Mucosa of descending colon (tissue), 3 donors: ENCODE measurements at places on chromosomes 11 and 22.

- no peak for DNase-seq
Measured at GRCh38 chr22:49446759-49447710, 380.6 kb downstream of the BRD1 start.

DNA sequence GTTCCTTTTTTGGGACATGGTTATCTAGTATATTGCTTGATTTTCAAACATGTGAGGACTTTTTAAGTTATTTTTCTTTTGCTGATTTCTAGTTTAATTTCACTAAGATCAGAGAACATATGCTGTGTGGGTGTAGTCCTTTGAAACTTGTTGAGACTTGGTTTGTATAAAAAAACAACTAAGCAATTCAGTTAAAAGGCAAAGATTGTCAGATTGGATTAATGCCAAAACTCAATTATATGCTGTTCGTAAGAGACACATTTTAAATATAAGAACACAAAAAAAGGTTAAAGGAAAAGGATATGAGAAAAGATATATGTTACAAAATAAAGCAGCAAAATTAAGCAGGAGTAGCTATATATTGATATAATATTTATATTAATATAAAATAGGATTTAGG lies 17.8 kb upstream of the RRM1 start:
- no peak for DNase-seq

GRCh38 chr11:117585631-117586030 lies 211.4 kb downstream of the DSCAML1 start:
- DNase-seq: no peak

GRCh38 chr22:42716221-42716620 lies 4.4 kb downstream of the A4GALT start:
- no peak for DNase-seq

- no peak for DNase-seq
Measured at GRCh38 chr11:32343325-32344008, 91.9 kb downstream of the WT1 start.

- peak; percentile 99 for DNase-seq
Measured at GRCh38 chr11:62709247-62710000, 1.9 kb downstream of the GNG3 start.

DNA sequence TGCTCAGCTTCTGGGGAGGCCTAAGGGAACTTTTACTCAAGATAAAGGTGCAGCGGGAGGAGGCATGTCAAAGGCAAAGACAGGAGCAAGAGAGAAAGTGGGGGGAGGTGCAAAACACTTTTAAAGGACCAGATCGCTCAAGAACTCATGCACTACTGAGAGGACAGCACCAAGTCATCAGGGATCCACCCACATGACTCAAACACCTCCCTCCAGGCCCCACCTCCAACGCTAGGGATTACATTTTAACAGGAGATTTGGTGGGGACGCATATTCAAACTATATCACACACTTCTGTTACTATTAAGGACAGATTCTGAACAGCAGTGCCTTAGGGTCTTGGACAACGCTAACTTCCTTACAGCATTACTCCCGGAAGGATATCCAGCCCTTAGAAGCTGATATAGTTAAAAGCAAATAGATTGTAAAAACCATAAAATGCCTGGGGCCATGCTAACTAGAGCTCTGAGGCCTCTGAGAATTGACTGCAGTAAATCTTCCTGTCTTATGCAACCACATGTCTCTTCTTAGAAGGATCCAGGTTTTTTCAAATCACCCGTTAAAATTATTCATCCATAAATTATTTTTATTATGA lies 16.7 kb upstream of the ZC3H12C start:
- peak; percentile 53 for DNase-seq

- DNase-seq: peak; percentile 60
Measured at GRCh38 chr11:116808262-116809175, 14.6 kb downstream of the APOA4 start.

DNA sequence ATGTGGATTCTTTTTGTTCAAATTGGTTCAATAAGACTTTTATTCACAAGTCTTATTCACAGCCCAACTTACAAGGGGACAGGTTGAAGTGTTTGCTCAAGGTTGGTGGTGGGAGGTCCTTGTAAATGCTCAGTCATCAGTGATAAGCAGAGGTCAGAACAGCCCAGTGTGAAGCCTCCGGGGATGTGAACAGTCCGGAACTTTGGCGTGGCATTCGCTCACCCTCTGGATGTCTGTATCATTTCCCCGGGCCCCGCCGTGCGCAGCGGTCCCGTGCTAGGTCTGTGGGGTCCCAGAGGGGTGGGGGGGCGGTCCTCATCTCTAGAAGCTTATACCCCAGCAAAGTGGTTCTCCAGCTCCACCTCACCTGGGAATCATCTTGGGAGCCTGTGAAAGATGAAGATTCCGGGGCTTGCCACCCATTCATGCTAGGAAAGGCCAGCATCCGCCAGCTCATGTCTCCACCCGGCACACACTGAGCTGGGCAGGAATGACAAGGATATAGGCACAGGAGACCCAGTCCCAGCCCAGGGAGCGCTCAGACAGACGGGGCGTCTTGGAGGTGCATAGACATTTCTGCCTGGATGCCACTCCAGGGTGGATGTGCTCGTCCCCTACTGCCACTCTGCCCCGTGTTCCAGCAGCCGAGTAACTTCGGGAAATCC lies 327.5 kb downstream of the TBC1D22A start:
- DNase-seq: no peak

DNA sequence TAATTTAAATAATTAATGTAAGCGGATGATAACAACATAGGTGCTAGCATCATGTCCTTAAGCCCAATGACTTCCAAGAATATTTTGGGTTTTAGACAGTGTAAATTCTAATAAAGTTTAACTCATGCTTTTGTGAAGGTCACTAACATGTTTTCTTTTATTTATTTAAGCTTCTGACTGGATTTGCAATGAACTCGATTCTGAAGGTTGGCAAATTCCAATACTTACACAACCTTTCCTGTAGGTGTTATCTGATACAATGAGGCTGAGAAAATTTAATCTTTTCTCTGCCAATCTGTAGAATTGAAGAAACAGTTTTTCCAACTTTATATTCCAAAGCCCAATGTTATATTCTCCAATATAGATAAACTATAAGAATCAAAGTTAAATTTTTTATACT lies 311.3 kb downstream of the LUZP2 start:
- no peak for DNase-seq

GRCh38 chr11:15874704-15875103 lies 481.6 kb downstream of the SOX6 start:
- DNase-seq: no peak

DNA sequence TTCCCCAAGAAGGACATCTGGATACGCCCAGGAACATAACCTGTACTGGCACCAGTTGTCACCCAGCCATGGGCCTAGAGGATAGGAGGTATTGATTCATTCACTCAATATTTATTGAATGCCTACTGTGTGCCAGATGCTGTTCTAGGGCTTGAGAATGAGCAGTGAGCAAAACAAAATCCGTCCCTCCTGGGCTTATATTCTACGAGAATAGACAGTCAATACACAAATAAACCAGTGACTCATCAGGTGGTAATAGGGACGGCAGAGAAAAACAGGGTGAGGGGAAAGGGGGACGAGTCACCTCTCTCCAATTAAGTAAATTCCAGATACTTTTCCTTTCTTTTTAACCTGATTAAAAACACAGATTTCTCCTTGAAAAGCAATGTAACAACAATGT lies 103.5 kb downstream of the MICAL2 start:
- no peak for DNase-seq

DNA sequence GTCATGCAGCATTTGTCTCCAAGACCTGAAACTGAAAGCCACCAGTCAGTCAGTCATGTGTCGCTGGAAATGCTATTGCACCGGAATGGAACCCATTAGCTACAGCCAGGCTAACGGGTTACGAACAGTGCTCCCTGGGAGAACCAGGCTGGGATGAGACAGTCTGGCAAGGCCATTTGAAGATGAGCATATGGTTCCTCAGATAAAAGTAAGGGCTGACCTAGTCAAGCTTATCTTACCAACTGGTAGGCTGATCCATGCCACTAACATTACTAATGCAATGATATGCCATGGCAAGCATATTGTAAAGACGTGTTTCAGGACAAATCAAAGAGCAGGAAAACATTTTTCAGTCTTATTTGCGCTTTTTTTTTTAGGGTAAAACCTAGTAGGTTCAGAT lies 28.4 kb downstream of the NAP1L4 start:
- no peak for DNase-seq

DNA sequence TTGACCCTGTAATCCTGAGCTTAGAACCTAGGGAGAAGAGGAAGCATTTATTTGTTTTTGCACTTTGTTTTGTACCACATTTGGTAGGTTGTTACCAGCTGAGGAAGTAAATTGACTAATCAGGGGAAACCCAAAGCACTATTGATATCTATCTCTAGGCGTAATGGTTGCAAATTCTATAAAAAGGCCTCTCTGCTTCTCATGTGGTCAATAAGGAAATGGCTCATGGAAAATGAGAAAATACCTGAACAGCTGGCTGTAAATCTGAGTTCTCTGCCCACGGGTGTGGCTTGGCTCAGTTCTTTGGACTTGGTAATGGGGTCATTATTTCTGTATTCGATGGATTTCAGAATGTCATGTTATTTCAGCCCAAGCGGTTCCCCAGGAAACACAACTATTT lies 42.4 kb downstream of the BARX2 start:
- no peak for DNase-seq

- no peak for DNase-seq
Measured at GRCh38 chr22:19717181-19717580, 2.9 kb downstream of the SEPTIN5 start.

DNA sequence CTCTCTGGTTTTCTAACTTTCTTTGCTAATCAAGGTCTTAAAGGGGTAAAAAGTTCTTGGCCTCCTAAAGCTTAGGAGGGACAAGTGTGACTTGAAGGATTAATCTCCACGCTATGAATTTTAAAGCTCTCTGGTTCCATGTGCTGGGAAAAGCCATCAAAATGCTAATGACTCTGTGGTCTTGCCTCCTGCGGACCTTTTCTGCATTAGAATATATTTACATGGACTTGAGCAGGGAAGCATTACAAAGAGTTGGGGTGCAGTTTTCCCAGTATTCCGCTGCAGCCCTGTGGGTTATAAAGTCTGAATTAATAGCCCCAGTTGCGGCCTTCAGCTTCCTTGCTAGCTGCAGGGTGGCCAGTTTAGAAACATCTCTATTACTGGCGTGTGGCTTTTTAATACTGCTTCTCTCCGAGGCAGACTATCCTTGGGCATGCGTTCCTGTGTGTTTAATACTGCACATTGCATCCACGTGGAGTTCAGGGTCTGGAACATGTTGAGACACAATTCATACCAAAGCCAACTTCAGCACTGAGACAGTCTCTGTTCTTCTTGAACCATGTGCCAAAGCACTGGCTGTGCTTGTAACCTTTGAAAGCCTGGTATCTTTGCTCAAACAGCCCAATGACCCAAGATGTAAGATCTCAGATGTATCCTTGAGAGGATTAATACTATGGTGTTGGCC lies 27.3 kb downstream of the TSPAN18 start:
- no peak for DNase-seq

DNA sequence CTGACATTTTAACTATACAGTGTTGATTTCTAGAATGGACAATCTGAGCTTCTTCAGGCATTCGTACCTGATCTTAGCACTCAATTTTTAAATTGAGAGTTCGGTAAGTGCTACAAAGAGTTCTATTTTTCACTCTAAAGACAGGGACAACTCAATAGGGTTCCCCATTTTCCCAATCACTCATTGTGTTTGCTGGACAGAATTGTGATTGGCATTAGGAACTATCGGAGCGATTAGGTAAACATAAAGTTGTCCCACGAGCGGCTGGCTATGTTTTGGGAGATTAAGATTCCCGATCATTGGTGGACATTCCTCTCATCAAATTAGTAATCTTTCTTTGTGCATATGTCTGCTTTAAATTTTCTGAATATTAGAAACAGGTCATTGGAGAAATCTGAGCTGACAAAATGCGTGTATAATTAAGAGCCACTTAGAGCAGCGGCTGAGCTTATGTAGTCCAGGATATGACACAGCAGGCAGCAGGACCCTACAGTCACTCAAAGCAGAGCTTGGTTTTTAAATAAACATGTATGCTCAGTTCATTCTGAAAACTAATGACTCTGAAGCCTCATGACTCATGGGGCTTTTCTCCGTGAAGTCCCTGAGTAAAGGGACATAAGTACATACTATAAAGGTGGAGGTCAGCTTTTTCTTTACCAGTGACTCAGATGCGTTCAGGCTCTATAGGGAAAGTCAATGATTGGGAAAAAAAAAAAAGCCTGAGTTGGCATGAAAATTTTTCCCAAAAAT lies 109.4 kb downstream of the GRIA4 start:
- no peak for DNase-seq

DNA sequence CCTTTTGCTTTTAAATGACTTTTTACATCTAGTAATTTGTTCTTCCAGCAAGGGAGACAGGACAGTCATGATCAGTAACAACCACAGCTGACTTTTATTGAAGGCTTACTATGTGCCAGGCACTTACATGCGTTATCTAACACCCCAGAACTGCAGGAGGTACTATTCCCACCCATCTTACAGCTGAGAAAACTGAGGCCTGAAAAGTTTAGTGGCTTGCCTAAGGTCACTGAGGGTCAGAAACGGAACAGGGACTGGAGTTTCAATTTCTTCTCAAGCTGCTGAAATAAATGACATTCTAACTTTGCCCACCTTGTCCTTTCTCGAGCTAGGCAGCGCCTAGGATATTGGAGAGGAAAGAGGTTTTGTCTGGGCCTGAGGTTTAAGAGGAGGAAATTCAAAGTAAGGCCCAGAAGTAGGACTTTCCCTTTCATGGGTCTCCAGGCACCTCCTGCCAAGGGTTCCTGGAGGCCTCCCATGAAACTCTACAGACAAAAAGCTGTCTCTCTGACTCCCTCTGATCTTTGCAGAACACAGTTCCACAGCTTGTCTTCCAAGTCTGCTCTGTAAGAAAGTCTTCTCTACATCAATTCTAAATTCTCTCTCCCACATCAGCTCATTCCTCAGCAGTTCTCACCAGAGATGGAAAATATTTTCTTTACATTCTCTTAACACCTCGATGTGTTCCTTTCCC lies 102.2 kb downstream of the NAT10 start:
- no peak for DNase-seq

GRCh38 chr11:6419009-6419631 lies at the start of gene APBB1:
APBB1 (minus strand) TSS chr11:6419094; CDS start chr11:6411347, 7,747 bp downstream.
- DNase-seq: peak; percentile 81

DNA sequence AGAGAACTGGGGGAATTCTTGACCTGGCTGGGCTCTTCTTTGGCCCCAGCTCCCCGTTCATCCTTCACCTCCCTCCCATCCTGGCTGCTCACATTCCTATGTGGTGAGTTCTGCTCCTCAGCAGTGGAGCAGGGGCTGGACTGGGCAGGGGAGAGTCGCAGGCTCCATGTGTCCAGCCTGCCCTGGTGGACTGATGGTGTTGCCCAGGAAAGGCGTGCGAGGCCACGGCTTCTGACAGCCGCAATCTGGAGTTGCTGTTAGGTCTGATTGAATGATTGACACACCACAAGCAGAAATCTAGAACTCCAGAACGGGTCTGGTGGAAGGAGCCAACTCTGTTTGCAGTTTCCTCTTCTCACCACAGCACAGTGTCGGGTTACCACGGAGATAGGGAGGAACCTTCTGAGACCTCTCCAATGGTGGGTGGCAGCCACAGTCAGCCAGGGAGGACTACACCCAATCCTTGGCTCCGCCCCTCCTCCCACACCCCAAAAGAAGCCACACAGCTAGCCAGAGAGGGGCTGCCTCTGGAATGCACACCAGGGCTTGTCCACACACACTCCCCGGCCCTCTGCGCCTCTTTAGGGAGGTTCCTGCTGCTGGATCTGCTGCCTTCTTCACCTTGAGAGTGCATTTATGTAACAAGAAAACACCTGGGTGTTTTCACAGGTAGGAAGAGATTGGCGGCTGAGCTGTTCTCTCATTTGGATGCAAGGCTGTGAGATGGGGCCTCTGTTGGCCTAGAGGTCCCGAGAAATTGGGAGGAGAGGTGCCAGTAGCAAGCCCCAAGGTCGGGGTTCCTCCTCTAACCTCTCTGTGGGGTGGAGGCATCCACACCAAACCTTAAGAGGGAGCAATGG lies 56.4 kb upstream of the CD44 start:
- DNase-seq: peak; percentile 66

GRCh38 chr22:30372915-30373314 lies 14.3 kb downstream of the RNF215 start:
- no peak for DNase-seq
